ENCODE measurements at places on chromosomes 3 and 15. TPM values are rescaled to one million over a fixed set of nuclear protein-coding genes. Genes with fewer than 3 reads are reported as not detected.

The FBXO22 gene
- total RNA-seq: 17.3 TPM

The GOLGA8T gene
- total RNA-seq: 1.1 TPM

The PPP4R2 gene
- 48.1 TPM for total RNA-seq

The CCDC39 gene
- not detected for total RNA-seq

DNA sequence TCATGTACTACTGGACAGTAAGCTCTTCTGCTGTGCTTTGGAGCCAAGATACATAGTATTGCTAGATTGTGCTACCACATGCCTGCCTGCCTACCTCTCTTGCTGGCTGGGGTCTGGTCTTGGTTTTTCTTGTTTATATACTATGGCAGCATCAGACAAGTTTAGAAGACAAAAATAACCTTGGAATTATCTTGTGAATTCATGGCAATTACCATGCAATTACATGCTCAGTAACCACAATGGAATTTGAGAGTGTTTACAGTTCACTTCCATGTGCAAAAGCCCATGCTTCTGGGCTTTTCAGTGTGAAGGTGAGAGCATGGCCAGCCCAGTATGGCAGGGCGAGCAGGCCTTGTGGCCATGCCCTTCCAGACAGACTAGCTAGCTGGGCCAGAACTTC is 48.0 kb upstream of the C15orf61 start:
- DNase-seq: no peak

GRCh38 chr15:91055548-91056331 is 33.3 kb upstream of the VPS33B start:
- peak; percentile 52 for DNase-seq

GRCh38 chr15:87733977-87734376 is 522.6 kb downstream of the NTRK3 start:
- no peak for DNase-seq

DNA sequence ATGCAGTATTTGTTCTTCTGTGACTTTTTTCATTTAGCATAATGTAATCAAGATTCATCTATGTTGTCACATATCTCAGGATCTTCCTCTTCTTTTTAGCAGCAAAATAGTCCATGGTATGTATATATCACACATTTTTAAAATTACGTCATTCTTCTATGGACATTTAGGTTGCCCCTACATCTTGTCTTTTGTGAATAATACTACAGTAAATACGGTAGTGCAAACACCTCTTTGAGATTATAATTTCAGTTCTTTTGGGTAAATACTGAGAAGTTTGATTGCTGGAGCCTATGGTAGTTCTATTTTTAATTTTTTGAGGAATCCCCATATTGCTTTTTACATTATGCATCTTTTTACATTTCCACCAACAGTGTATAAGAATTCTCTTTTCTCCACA is 1174.9 kb downstream of the NSUN3 start:
- DNase-seq: no peak

DNA sequence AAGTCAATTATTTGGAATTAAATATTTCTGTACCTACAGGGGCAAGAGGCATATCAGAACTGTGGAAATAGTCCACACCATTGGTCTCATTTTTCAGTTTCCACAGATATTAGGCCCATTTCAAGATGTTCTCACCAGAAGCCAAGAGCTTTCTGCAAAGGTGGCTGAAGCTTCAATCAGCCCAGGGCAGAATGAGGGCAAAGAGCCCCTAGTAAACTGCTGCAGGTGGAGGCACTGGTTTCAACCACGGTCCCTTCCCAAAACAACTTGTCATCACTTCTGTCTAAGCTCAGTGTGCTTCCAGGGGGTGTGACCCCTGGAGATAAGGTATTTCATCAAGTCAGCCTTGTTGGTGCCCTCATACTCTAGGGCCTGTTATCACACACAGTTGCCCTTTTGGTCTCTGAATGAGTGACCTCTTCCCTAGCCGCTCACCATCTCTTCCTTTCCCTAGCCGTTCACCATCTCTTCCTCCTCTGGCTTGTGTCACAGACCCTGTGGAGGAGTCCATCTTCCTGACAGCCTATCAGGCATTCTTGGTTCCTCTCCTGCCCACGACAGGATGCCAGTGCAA is 21.2 kb downstream of the IL17RD start:
- DNase-seq: no peak

GRCh38 chr15:61499376-61499775 is 270.3 kb upstream of the RORA start:
- no peak for DNase-seq

- DNase-seq: no peak
Measured at GRCh38 chr3:105899516-105899915, 30.7 kb upstream of the CBLB start.

- DNase-seq: no peak
Measured at GRCh38 chr15:57565311-57565710, 26.4 kb upstream of the MYZAP start.

DNA sequence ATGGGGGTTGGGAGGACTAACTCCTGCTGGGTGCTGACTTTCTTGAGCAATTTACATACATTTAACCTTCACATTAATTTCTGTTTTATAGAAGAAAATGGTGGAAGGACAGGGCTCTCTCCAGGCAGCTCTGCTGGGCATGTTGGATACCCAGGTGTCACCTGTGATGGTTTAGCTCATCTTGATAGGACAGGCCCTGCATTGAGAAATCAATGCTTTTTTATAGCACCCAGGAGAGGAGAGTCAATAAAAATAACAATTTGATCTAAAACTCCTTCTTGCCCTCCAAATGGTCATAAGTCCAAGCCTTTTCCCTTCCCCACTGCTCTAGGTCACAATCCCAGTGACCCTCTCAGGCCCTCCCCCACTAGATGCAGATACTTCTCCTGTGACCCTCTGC is 48.3 kb upstream of the RBP1 start:
- DNase-seq: no peak

- DNase-seq: no peak
Measured at GRCh38 chr15:62624547-62625378, 417.8 kb upstream of the TPM1 start.

DNA sequence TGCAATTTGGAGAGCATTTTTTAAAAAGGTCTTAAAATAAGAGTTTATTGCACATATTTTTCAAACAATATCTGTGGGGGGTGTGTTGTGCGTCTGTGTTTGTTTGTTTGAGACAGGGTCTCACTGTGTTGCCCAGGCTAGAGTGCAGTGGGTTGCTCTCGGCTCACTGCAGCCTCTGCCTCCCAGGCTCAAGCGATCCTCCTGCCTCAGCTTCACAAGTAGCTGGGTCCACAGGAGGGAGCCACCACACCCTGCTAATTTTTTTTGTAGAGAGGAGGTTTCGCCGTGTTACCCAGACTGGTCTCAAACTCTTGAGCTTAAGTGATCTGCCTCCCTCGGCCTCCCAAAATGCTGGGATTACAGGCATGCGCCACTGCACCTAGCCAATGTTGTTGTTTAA is 2.7 kb downstream of the MLF1 start:
- no peak for DNase-seq

The GOLGA8S gene
- total RNA-seq: 0.16 TPM

The BNC1 gene
- 3.0 TPM for total RNA-seq

DNA sequence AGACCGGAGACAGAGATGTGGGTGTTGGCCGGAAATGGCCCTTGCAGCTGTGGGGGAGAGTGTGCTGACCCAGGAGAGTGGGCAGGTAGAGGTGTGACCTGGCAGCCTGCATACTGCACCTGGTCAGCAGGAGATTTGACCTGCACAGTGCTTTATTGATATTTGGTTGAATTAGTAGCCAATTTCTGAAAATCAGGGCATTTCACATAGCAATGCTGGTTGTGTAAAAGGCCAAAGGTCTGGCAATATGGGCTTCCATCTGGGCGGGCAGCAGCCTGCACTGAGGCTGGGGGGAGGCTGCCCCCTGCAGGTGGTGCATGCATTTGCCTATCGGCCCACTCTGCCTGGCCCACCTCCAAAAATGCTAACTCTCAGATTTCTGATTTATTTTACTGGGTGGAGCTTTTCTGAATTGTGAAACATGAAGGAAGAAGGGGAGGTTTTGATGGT is 9.4 kb upstream of the MGLL start:
- DNase-seq: peak; percentile 46

The AGTR1 gene
- total RNA-seq: 5.3 TPM
